Activated CD8-positive, alpha-beta memory T cell treated with anti-CD3 and anti-CD28 coated beads for 1 hour (primary cell): ENCODE measurements at places on chromosomes 7 and 10.

DNA sequence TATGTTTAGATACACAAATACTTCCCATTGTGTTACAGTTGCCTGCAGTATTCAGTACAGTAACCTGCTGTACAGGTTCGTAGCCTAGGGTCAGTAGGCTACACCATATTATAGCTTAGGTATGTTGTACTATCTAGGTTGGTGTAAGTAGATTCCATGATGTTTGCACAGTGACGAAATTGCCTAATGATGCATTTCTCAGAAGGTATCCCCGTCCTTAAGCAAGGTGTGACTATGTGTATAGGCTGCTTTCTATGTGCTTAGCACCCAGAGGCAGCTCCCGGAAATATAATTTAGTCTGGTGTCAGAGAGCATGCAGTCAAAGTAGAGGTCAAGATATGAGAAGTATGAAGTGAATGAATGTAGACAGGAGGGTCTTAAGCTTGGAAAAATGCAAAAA is 9.8 kb downstream of the MAPK8 start:
- no peak for DNase-seq

DNA sequence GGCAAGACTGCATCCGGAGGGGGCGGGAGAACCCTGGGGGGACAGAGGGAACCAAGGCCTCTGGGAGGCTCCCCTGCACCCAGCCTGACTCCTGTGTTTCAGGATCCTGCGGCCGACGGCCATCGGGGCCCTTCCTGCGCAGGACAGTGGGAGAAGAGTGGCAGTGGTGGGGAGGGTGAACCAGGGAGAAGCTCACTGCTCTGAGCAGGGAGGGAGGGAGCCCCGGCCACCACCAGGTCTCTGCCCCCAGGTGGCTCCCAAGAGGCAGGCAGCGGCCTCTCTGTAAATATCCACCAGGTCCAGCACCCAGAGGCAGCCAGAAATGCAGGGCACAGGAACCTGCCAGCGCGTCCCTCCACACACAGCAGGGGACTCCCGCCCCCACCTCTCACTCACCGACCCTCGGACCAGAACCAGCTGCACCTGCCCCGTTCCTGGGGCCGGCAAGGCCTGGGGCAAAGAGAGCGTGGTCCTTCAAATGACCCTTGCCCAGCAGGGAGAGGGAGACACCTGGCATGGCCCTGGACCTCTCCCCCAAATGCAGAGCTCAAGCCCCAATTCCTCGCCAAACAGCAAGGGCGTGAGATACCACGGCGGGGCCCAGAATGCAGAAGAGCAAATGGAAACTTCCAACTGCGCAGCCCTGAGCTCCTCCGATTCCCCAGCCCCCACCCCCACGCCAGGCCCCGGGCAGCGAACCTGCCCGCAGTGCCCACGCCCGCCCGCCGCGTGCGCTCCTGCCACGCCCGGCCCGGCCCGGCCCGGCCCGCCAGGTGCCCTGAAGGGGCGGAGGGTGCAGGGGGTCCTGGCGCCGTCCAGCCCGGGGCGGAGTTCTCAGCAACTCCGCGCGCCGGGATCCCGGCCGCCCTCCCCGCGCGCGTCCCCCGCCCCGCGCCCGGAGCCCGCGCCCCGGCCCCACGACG is 805 bp downstream of the RASGEF1A start:
- DNase-seq: no peak

DNA sequence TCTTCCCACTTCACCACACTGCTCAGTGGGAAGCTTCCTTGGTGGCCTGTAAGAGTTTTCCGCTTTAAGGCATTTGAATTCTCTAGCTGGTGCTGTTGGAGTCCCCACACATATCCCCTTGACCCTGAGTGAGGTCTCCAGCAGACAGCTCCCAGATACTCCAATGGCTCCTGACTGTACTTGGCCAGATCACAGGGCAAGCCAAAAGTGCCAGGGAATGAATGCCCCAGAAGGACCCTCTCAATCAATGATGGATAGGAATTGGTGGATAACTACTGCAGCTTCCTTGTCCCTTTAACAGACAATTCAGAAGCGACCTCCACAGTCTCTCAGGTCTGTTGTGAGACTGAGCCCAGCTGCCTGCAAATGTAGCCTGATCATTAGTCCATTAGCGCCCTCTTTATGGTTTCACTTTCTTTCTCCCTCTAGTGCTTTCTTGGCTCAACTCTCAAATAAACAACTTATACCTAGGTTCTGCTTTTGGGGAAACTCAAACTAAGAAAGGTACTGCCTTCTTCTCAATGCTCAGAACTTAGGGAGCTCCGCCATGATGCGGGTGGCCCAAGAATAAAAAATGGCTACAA is 283.0 kb downstream of the TCF7L2 start:
- no peak for DNase-seq

DNA sequence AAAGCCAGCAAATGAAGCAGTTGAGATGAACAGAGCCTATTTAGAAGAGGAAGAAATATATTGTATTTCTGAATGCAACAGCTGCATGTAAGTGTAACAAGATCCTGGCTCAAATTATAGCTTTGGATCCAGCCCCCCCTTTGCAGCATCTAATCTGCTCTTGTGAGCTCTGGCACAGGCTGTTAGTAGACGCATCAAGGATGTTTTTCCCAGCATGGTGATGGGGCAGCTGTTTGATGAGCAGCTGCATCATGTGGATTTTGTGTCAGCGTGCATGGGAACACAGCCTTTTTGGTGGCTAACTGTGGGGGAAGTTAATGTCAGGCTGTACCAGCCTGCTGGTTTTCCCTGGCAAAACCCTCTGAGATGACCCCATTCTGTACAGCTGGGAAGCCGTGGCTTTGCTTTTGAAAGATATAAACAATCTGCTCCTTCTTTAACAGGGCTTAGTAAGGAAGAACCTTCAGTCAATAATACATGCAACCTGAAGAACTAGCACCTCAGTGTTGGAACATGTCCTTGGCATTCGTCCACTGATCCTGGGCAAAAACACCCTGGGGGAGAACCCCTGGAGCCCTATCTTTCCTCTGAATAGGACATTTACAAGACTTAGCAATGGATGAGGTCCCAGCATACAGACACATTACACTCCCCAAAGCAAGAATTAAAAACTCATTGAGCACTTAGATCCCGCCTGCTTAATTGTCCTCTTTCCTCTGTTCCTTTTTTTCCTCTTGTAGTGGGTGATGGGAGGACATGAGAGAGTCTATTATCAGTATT is 70.6 kb downstream of the NPS start:
- DNase-seq: no peak

GRCh38 chr10:33570495-33570894 is 236.0 kb upstream of the NRP1 start:
- no peak for DNase-seq

- no peak for DNase-seq
Observed at GRCh38 chr7:95246831-95247370, 77.4 kb downstream of the PON1 start.
